Stromal cell of bone marrow (primary cell): ENCODE measurements at places on chromosomes 4 and X.

DNA sequence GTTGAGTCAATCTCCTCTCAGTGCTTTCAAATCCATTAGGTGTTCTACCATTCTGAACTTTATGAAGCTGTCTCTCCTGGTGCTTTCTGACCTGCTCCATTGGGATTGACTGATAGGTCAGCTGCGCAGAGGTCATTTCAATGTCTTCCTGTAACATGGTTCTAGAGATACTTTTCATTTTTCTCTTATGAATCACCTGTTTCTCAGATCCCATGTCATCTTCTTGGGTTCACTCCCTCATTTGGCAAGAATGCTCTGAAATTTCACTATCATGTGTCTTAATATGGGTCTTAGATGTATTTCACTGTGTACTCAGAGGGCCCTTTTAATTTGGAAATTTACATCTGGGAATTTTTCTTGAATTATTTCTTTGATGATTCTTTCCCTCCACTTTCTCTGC, 13.8 kb upstream of the PGM2 start:
- no peak for DNase-seq

DNA sequence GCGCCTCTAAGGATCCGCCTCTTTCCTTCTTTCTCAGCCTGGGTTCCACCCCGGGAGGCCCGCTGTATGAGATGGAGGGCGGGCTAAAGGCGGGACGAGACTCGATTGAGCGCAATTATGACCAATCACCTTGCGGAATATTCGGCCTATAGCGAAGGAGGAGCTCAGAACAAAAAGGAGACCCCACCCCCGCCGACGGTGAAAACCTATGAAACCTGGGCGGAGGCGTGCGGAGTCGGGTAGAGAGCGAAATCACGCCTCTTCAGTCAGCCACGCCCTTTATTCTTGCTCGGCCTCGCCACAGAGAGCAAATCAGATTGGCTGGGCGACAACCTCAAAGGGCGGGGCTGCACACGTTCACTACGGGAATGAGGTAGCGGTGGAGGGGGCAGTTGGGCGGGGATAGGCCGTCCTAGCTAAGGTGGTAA, 615 bp upstream of the CDK16 start:
- DNase-seq: peak; percentile 97

DNA sequence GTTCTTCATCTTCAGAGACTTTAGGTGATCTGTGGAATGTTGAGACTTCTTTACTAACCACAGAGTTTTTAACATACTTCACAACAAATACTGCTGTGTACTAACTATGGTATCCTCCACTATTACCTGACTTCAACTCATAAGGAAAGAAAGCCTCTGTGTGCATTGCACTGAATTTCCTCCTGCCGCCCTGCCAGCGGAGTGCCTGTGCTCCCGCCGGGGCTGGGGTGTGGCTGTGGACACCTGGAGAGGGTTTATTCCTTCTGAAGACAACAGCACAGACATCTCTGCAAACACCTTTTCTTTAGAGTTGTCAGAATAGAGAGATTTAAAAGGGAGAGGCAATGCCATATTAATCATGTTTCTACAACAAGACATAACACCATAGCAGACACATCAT, 63.3 kb downstream of the FAT1 start:
- DNase-seq: no peak

DNA sequence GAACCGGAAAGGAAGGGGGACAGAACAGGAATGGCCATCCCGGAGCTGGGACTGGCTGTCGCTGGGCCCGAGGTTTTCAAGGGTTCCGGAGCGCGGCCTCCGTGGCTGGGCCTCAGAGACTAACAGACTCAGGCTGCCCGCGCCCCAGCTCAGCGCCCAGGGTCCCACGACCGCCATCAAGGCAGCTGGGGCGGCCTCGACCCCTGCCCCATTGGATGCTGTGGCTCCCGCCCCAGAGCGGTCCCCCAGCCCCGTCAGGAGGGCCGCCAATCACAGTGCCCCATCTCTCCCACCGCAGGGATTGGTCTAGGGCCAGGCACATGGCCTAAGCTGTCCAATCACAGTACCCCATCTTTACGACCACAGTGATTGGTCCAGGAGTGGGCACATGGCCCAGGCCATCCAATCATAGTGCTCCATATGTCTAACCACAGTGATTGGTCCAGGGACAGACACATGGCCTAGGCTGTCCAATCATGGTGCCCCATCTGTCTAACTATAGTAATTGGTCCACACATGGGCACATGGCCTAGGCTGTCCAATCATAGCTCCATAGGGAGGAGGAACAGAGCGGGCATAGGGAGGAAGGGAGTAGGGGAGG, 105.3 kb upstream of the NKX1-1 start:
- DNase-seq: no peak

- DNase-seq: no peak
Measured at GRCh38 chr4:175787948-175788347, 24.1 kb downstream of the GPM6A start.

DNA sequence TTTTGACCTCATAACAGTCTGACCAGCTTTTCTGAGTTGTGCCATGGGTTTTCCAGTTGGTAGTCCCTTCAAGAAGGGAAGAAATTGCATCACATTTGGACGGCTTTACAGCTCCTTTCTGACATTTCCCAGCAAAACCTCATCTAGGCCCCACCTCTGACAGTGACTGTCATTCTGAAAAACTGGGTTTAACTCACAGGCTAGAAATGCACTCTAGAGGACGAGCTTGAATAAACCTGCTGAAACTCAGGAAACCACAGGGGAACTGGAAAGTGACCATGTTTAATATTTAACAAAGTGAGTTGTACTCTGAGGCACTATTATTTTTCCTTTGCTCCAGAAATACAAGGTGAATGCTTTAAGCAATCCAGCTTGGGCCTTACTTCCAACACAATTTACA, 434.3 kb upstream of the RASGEF1B start:
- DNase-seq: no peak

GRCh38 chr4:104490096-104490769, 4.5 kb downstream of the CXXC4 start:
- DNase-seq: no peak

DNA sequence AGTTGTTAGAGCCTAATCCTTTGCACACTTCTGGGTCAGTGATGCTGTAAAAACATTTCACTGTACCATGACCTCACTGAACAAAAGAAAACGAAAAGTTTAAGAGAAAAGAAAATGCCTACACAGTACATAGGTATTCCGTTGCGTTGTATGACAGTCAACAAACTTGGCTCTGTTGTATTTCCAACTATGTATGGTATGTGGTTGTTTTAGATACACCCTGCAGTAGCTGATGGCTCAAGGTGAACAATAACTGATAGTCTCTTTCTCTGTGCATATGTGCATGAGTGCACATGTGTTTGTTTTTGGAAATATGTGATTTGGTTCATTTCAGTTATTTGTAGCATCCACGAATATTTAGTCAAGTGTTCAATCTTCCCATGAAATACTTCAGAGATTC, 176.0 kb downstream of the BMPR1B start:
- no peak for DNase-seq

- DNase-seq: no peak
Measured at GRCh38 chrX:2484256-2484655, 16.5 kb downstream of the DHRSX start.

- DNase-seq: no peak
Measured at GRCh38 chr4:21991050-21991449, 42.5 kb upstream of the KCNIP4 start.
